Hepatocyte (in vitro differentiated cells): ENCODE measurements at places on chromosomes 7 and 10. TPM values are rescaled to one million over a fixed set of nuclear protein-coding genes. Genes with fewer than 3 reads are reported as not detected.

DNA sequence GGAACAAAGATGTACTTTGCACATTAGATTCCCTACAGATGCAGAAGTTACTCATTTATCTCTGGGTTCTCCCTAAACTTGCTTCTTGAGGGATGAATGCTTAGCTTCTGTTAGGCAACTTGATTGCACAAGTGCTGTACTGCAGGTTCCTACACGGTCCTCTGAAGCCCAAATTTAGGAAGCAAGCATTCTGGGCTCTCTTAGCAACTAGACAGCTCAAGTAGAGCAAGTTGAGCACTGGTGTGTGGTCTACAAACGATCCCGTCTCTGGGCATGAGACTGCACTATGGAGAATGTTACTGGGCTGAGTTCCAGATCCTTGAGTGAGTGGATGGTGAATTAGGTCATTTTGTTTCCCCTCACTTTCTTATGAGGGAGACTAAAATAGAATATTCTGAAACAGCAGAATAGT lies 14.3 kb downstream of the SEMA3D start:
- DNase-seq, result no peak

- DNase-seq, result no peak
Measured at GRCh38 chr7:2104716-2105115, 128.0 kb downstream of the MAD1L1 start.

RADIL gene
- total RNA-seq, result 0.60 and 0.64 TPM in 2 replicates

DNA sequence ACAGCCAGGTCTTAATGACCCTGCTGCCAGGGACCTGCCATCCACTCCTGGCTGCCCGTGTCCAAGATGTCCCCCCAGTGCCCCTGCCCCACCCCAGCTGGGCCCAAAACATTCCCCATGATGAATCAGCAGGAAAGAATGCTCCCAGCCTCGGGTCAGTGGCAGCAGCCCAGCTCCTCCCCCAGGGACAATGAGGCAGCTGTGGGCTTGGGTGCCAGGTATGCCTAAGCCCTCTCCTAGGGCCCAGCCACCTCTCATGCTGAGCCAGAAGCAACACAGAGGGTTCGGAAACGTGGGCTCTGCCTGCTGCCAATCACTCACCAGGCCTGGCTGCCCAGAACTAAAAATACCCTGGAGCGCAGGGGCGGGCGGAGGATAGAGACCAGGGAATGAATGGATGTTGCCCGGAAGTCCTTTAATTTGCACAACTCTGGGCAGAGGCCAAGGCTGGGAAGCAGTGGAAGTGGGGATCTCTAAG lies 1.5 kb upstream of the LOXL4 start:
- DNase-seq, result peak; percentile 67

LHPP gene
- total RNA-seq, result 29.4 and 34.9 TPM in 2 replicates

TMEM176B gene
- 200 and 263 TPM in 2 replicates for total RNA-seq

DNA sequence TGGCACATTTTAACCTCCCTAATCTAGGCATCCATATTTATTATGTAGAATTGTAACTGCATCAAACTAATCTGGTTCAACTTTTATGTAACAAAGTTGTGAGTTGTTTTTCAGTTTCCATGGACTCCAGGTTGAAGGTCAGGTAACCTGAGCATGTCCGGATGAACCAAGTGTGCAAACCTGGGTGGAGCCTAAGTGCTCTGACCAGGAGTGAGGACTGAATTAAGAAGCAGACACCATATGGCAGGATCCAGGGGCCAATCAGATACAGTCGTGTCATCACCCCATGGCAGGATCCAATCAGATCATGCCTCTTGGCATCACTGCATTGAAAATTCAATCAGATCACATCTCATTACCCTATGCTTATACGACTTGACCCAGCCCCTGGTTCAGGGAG lies 41.2 kb upstream of the PHYHIPL start:
- DNase-seq, result no peak

RARRES2 gene
- 104 and 122 TPM in 2 replicates for total RNA-seq

- DNase-seq, result no peak
Measured at GRCh38 chr10:52335665-52336064, 21.6 kb downstream of the DKK1 start.

- DNase-seq, result no peak
Measured at GRCh38 chr10:89808842-89809241, 107.5 kb downstream of the KIF20B start.

GRCh38 chr7:45192621-45193041 lies 35.0 kb downstream of the RAMP3 start:
- DNase-seq, result no peak

- no peak for DNase-seq
Measured at GRCh38 chr7:98985406-98985805, 107.1 kb downstream of the TRRAP start.

DNA sequence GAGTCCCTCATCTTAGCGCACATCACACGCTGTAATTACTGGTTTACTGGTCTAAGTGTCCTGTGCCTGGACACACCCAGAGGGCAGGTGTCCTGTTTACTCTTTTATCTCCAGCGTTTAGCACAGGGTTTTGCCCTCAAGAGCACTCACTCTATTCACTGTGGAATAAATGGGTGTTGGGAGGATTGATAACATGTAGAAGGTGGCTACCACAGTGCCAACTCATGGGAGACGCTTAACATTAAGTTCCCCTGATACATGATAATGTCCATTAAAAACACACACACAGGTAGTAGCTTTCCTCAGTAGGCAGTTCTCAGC lies 96.1 kb upstream of the EFCAB10 start:
- no peak for DNase-seq

GRCh38 chr10:132319853-132320653 lies 11.9 kb upstream of the LRRC27 start:
- peak; percentile 62 for DNase-seq

DNA sequence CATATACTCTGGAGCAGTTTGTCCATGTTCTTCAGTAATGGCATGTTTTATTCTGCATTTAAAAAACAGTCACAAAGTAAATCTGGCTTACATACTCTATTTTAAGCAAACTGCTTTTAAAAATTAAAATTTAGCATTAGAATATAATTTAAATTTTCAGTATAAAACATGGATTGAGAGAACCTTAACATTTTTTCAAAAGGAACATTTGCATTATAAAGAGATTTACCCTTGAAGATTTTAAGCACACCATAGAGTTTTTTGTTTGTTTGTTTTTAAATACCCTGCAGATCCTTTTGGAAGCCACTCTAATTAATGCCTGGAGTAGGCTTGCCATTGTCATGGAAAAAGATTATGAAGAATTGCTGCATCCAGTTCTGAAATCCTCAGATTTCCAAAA lies 70.4 kb downstream of the ZNRF2 start:
- no peak for DNase-seq

DNA sequence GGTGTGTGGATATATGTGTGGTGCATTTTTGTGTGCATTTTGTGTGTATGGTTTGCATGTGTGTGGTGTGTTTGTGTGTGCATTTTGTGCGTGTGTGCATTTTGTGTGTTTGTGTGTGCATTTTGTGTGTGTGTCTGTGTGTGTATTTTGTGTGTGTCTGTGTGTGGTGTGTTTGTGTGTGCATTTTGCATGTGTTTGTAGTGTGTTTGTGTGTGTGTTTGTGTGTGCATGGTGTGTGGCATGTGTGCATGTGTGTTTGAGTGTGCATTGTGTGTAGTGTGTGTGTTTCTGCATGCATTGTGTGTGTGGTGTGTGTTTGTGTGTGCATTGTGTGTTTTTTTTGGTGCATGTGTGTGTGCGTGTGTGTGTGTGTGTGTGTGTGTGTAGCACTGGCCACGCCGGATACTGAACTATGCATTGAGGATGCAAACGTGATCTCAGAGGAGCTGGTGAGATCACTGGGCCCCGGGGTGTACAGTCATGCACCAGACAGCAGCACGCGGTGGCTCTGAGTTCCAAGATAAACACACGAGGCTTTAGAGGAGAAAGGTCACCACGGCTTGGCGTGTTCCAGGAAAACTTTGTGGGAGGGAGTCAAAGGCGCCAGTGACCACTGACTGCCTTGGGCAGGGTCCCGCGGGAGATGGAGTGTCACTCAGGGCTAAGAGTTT lies 106.6 kb upstream of the SHH start:
- DNase-seq, result peak; percentile 84

DNA sequence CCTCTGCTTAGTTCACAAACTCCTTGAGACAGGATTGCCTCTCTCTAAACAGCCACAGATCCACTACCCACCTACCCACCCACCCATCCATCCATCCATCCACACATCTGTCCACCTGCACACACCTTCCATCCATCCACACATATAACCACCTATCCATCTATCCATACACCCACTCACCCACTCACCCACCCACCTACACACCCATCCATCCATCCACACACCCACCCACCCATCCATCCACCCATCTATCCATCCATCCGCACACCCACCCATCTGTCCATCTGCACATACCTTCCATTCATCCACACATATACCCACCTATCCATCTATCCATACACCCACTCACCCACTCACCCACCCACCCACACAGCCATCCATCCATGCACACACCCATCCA lies 9.7 kb downstream of the TECPR1 start:
- DNase-seq, result no peak

DNA sequence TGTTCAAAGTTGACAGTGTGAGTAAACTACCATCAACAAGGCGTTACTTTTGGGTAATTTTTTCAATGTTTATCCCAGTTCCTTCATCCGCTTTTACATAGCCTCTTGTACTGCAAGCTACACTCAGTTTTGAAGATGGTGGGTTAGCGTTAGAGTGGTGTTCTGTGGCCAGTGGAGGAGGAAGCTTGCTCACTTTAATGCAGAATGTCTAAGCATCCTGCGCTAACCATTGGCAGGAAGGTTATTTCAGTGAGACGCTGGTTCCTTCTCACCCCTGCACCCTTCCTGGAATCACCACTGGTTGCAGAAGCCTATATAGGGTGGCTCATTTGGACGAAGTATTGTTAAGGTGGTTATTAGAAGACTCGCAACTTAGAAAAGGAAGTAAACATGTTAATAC lies 159.1 kb downstream of the CELF2 start:
- DNase-seq, result no peak

DNA sequence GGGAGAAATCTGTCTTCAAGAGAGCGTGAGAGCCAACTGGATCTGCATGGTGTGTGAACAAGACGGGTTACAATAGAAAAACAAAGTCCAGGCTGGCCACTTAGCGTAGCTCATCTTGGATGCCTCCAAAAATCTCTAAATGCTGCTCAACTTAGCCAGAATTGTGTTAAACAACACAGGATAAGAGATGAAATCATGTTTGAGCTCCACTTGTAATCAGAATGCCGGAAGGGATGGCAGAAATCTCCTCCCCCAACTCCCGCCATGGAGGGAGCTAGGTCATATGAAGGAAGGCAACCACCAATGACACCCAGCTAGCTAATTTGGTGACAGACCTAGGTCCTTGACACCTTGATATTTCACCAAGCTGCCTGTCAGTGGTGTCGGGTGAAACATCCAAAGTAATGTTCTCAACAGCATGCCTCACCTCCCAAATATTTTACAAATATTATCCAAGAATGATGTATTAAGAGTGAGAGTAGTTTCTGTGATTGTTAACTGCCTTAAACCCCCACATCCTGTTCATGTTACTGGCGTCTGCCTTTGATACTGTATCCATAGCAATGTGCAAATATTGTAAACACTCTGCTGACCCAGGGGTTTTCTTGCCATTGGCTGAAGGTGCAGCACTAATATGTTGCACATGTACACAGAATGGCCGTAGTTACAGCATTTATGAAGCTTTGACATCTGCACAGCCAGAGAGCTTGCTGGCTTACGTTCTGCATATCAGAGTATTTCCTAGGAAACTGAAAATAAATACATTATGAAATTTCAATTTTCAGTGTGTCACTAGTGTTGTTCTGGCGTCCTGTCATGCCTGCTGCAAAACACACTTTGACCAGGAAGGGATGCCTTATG lies 25.8 kb downstream of the TMEM254 start:
- peak; percentile 67 for DNase-seq

DNA sequence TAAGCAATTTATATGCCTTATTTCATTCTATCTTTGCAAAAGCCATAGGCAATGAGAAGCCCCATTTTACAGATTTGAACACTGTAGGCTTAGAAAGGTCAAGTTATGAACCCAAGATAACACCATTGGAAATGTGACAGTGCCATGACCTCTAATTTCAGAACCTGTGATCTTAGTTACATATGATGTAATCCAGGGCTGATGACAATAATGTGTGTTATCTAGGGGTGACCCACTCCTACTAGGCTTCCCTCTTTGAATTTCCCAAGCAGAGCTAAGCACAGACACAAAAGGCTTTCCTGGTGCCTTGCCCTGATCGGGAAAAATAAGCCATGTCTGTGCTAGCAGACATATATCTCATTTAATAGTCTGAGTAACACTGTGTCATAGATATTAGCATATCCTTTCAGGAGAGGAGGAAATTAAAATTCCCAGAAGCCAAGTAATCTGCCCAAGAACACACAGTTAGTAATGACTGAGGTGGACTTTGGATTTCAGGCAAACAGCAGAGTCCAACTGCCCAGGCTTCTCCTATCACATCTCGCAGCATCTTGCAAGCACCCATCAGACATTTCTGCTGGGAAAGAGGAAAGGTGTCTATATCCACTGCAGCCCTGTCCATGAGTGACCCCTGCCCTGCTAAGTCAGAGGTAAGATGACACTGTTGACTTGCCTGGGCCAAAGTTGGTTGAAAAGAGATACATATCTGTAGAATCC lies 2.8 kb upstream of the TECTB start:
- DNase-seq, result peak; percentile 66

DNA sequence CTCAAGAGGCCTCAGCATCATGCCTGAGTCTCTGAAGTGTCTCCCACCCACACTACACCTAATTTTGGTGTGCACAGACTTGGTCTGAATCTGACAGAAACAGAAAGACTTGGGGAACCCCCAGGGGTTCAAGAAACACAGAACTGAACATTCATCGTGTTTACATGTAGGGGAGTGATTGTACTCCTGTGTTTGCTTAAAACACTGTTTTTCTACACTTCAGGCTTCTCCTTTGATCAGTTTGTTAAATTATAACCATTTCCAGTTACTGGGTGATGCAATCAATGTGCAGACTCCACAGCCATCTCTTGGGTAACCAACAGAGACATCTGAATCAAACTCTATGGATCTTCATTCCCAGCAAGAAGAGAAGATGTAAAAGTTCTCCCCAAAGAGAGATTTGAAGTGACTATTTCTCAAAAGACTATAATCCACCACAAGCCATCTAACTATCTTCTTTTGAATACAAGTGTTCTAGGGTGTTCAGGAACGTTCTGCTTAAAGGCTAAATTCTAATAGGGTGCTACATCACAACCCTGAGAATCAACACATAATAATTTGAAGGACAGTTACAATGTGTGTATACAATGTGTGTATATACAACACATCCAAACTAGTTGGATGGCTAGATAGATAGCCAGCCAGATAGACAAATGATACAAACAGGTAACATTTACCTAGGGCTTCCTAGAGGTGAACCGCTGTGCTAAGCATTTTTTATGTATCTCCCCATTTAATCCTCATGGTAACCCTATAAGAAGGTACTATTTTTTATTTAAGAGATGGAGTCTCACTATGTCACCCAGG lies 34.2 kb downstream of the DNAJC12 start:
- DNase-seq, result no peak

GRCh38 chr10:84837041-84837812 lies 508.8 kb downstream of the CCSER2 start:
- no peak for DNase-seq

SHH gene
- total RNA-seq, result 20.4 and 21.2 TPM in 2 replicates

GRCh38 chr7:119465798-119466305 lies 807.1 kb upstream of the KCND2 start:
- DNase-seq, result no peak

- no peak for DNase-seq
Measured at GRCh38 chr10:1190791-1191490, 134.8 kb downstream of the WDR37 start.

TMEM229A gene
- 0.17 and 1.3 TPM in 2 replicates for total RNA-seq
